ENCODE measurements at places on chromosomes 12 and 14.

DNA sequence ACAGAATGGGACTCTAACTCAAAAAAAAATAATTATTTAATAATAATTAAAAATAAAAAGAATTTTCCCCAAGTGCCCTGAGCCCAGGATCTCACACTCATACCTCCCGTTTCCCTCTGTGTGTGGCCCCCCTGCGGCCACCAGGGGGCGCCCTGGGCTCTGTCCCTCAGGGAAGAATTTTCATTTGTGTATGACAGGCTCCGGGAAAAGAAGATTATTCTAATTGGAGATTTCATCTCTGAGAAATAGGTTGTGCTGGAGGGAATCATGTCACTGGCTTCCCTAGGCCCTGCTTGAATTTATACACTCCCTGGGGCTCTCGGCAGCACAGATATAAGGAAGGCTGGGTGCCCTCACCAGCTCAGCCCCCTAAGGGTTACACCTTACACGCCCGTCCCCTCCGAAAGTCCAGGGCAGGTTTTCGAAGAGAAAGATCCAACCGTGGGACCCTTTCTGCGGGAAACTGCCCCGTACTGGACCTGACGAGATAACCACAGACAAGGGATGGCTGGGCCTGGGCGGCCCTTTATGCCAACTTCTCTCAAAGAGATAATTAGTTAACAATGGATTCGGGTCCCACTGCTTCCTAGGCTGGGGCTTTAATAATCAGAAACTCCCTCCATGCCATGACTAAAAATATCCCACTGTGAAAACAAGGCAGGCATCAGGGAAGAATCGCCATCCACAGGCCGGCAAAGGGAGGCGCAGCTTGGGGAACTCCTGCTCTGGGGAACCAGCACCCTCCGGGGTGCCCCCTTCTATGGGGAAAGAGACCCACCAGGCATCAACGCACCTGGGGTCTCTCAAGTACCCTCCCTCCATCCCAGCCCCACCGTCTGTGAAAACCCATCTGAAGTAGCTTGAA is 80.7 kb downstream of the KDM2B start:
- peak; percentile 8 for DNase-seq

DNA sequence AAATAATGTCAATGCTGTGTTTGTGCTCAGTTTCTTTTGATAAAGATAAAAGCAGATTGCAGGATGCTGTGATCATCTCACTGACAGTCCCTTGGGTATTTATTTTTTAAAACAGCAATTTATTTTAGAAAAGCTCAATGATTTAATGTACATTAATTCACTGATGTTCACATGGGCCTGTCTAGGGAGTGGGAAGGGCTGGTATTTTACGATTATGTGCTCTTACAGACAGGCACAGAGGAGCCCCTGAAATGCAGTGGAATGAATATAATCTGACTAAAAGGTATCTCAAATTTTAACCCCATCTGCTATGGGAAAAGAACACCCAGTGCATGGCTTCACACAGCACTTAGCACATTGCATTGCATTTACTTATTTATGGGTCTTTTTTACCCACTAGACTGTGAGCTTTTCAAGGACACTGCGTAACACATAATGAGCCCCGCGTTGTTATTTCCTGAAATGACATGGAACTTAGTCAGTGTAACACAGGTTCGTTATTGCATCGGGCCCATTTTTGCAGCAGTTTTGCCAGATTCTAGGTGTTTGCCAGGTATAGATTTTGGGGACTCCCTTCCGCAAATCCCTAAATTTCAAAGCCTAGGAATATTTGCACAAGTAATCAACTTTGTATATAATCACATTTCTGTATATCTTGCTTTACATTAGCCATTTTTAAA is 425.3 kb upstream of the FBXO33 start:
- DNase-seq, result no peak

GRCh38 chr12:24561411-24561871 is 387.5 kb downstream of the BCAT1 start:
- no peak for DNase-seq

DNA sequence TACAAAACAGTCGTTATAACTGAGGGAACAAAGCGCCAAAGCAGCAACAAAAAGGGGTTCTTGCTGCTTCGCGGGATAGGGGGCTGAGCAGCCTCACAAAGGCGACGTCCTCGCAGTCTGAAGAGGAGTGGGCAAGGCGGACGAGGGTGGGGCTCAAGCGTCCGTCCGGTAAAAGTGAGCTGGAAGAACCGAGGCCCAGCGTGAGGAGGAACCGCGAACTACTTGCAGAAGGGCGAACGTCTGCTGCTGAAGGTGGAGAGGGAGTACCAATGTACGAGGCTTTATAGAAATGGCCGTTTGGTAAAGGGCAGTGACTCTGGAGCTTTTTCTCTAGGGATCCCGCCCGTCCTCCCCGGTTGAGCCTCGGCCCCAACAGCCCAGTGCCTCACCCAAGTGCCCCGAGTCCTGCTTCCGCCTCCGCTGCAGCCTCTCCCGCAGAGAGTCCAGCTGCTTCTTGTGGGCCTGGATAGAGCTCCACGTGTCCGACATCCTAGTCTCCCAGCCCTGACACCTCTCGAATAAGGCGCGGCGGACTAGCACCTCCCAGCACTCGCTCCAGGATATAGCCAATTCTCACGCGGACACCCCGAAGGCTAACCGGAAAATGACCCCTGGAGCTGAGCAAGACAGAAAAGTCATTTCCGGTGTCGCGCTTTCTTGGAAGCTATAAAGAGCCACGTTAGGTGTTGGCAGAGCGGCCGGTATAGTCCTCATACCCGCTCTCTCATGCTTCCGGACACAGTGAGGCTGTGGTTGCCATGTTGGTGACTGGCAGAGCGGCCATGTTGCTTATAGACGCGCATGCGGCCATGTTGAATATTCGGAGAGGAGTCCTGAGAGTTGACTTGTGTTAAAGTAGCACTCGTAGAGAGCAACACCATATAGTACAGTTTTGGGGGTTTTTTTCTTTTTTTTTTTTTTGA is at the start of gene METTL3:
Gene METTL3 (minus strand): TSS at position 606 of the 923 bp plus-strand sequence. CDS start 117 bp downstream, at position 489.
- peak; percentile 98 for DNase-seq

GRCh38 chr14:67270933-67271332 is 29.7 kb downstream of the PALS1 start:
- no peak for DNase-seq

GRCh38 chr12:88228720-88229119 is 86.6 kb downstream of the TMTC3 start:
- DNase-seq, result no peak

GRCh38 chr12:123713398-123713797 is 1.2 kb downstream of the ATP6V0A2 start:
- no peak for DNase-seq

GRCh38 chr12:12403264-12404248 is 46.7 kb downstream of the BORCS5 start:
- DNase-seq, result no peak

GRCh38 chr14:54698966-54699530 is 132.1 kb downstream of the SAMD4A start:
- no peak for DNase-seq

DNA sequence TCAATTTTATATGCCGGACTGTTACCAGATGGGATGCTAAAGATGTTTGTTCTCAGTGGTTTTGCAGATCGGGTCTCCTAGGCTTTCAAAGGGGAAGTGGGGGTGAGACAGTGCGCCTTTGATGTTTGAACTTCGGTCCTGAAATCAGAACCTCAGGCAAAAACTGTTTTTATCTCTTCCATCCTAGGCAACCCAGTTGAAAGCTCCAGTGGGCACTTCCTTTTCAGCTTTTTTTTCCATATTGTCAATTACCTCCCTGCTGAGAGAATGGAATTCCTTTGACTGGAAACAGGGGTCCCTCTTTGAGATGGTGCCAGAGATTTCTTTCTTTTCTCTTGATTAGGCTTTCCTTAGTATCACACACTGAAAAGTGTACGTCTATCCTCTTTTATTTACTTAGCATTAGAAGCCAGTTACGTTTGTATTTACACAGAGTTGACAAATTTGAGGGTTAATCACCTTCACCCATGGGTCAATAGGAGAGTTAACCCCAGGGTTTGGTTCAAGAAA is 40.0 kb downstream of the NUAK1 start:
- DNase-seq, result no peak

DNA sequence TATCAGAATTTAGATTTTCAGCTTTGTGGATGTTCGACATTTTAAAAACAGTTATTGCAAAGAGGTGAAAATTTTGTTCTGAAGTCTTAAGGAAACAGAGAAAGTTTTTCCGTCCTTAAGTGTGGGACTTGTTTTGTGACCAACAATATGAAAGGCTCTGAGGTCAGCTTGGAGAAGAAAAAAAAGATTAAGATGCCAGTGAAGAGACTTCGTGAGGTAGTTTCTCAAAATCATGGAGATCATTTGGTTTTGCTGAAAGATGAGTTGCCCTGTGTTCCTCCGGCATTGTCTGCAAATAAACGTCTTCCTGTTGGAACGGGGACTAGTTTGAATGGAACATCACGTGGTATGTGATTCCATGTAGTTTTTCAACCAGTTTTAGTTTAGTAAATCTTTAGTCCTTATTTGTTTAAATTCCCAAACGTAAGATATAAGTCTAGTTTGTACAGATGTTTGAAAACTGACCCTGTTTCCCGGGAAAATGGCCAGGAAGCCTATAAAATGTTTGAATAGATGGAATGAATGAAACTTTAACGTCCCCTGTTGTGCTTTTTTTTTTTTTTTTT is 682 bp downstream of the KIAA0586 start:
- DNase-seq, result peak; percentile 30

DNA sequence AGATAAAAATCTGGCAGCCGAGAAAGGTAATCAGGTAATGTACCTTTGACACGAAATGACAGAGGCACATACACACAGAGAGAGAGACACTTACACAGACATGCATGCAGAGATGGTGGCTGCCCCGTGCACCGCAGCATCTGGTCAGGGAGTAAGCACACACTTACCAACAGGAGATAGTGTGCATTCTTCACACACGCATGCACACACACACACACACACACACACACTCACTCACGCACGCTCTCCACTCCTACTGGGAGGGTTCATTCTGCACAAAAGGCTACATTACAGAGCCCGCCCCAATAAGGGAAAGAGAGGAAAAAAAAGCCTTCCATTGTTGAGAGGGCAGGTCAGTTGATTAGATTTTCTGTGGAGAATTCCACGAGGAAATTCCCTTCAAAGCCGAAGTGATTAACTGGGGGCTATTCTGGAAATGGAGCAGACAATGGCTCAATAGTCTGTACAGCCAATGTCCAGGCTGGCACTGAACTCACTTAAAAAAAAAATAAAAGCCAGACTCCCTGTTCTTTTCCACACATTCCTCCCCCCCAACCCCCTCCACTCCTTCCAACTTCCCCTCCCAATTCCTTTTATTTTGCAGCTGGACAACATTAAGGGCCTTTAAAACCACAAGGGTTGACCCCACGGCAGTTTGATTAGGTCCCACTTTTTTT is 1.4 kb upstream of the SOX5 start:
- no peak for DNase-seq

DNA sequence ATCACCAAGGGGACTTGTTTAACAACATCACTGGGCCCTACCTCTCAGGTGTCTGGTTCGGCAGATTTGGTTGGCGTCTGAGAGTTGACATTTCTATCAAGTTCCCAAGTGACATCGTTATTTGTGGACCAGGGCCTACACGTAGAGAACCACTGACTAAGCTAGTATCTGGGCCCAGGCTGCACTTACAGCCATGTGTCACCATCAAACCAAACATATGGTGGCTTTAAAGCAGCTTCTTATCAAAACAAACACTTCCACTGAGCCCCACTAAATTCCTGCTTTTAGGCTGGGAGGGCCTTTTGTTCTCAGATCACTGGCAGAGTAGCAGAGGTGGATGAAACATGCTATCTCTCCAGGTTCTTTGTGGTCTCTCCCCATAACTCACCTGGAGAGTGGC is 220.5 kb downstream of the PELI2 start:
- DNase-seq, result no peak

DNA sequence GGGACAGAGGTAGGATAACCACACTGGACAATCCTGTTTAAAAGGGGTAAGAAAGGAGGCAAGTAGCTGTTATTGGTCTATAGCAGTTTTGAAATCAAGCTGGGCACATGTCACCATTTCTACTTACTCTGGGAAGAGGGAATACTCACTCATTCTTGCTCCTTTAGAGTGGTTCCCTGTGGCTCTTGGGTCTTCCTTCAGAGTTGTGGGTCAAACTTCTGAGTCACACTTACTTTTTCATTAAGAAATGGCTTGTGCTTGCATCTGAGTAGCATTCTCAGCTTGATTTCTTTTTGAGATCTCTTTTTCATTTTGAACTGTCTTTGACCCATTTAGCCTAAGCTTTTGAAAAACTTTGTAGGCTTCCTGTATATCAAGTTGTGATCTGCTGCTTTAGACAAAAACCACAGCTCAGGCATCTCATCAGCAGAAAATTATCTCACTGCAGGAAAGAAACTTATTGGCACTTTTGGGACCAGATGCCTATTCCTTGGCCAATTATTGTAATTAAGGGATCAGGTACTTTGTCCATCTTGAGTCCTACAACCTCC is 122.2 kb downstream of the AEBP2 start:
- no peak for DNase-seq

DNA sequence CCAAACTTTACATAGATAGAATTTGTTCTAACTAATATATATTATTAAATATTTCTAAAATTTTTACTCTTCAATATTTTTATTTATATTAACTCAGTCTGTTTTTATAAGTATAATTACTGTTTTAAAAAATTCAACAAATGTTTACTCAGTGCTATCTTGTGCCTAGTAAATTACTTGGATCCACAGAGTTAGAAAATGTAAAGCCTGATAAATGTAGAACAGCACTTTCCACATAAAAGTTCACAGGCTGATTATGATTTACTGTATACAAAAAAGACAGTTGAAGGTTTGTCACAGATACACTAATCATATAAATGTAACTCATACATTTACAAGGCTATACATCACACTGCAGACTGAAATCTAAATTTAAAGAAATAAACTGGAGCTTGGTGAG is 170.0 kb downstream of the FOXG1 start:
- DNase-seq, result no peak

DNA sequence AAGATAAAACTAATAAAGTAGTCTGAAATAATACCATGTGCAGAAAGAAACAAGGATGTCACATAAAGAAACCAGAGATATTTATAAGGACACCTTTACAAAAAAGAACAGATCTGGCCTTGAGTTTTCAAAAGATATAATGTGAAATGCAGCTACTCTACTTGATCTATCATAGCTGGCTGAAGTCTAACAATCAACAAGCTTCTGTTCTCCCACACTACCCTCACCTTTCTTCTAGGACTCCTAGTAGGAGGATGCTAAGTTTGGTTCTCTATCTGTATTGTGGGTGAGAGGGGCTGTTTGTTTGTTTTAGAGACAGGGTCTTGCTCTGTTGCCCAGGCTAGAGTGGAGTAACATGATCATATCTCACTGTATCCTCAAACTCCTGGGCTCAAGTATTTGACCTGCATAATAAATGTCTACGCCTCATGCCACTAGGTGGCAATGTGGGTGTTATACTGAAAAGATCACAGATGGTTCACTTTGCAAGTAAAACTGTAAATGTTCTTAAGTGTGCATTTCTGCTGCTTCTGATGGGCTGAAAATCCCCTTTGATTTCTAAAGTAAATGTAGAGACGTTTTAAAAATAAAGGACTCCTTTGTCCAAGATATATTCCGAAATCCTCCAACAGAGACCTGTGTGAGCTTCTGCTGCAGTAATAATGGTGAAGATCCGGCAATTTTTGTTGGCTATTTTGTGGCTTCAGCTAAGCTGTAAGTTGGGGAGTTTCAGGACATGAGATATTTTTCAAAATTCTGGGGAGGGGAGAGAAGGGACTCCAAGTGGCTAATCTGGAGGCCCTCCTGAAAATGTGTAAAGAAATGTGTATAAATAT is 269.3 kb downstream of the DAD1 start:
- peak; percentile 46 for DNase-seq

GRCh38 chr12:59230334-59230733 is 310.0 kb upstream of the LRIG3 start:
- no peak for DNase-seq

- no peak for DNase-seq
Measured at GRCh38 chr14:32481707-32482106, 152.6 kb downstream of the AKAP6 start.

GRCh38 chr14:72701237-72701565 is 192.7 kb downstream of the DPF3 start:
- DNase-seq, result no peak
